ENCODE measurements at places on chromosomes 6 and 20.

DNA sequence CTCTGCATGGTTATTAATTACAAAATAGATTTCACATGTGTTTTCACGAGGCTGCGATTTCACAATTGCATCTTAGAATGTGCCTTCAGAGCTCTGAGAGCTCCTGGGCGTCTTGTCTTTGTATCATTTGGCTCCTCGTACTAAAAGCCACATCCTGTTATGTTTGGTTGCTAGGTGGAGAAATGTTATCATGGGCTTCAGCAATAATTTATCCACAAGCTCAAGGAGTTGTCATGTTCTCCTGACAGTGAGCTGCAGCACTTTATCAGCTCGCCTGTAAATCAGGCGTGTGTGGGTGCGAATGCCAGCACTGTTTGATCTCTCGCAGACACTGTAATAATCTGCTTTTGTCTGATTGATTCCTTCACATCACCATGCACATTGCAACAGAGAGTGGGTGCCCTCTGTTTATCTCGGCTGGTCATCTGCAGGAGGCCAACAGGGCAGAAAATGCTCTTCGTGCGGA lies 218.6 kb upstream of the ZFP64 start:
- no peak for DNase-seq

DNA sequence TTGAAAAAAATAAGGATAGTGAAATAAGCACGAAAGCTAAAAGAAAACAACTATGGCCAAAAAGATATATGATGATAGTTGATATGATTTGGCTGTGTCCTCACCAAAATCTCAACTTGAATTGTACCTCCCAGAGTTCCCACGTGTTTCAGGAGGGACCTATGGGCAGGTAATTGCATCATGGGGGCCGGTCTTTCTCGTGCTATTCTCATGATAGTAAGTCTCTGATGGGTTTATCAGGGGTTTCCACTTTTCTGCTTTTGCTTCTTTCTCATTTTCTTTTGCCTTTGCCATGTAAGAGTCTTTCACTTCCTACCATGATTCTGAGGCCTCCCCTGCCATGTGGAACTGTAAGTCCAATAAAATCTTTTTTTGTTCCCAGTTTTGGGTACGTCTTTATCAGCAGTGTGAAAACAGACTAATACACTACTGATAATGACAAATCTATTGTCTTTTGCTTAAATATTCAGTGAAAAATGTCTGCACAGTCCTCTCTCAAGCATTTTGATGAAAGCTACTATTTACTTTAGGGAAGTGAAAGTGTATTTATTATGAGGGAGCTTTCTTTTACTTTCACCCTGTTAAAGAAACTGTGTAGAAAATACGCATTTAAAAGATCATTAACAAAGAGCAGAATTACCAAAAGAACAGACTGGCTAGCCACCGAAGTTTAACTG lies 389.1 kb downstream of the HTR1B start:
- no peak for DNase-seq

DNA sequence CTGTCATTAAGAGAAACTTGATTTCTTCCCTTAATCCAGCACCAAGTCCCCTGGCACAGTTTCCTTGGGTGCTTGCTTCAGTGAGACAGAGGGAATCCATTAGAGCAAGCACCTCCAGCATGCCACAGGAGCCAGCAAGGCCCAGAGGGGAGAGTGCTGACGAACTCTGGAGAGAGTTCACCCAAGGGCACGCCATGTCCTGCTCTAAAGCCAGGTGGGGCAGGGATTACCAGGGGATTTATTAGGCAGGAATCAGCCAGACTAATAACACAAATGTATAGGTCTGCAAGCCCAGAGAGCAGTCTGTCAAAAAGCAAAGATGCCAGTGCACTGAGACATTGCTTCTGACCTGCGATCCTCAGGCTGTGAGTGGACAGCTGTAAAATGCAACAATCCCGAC lies 155.4 kb upstream of the SYNDIG1 start:
- no peak for DNase-seq

GRCh38 chr6:18343741-18344140 lies 43.4 kb upstream of the RNF144B start:
- DNase-seq: no peak

DNA sequence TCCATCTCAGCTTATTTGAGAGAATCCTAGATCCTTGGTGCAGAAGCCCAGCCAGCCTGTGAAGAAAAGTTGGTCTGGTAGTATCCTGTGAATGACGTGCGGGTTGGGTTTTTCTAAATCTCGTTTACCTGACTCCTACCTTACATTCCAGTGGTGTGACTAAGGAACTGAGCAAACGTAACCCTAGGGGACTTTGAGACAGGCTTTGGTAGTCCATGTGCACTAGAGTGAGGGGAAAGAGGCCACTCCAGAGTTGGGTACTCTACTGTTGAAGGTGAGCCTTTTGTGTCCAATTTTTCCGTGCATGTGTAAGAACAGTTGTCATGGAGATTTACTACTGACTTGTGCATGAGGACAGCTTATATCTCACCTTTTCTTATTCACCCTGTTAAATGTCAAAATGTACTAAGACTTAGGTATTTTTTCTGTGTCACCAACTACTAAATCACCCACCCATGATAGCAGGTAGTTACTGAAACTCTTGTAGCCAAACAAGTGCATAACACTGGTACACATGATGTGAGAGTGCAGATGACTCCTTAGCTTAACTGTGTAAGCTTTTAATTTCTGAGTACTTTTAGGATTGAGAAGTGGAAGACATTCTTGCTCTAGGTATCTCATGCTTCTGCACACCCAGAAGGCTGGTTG lies 26.3 kb upstream of the PLCG1 start:
- DNase-seq: no peak

DNA sequence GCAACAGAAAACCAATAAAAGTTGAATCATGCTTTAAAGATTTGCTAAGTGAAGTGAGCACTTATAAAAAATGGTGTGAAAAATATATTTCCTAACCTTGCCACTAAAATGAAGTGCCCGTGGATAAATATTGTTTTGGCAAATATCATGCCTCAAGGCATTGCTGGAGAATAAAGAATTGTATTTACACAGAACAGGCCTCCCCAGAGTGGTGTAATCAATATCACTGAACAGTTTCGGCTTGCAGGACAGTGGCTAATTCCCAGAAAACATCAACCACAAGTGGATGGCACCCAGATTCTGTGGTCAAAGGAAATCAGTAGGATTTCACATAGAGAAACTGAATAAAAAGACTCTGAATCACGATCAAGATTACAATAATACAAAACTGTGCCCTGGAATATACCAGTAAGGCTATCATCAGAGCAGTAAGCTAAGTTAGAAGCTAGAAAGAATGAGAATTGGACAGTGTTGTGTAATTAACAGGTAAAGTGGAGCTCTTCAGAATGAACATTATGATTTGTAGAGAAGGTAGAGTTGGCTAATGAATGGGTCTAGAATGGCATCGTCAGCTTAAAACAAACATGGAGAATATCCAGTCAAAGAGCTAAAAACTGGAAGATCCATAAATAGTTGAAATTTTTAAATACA lies 1026.9 kb upstream of the ADGRB3 start:
- no peak for DNase-seq

GRCh38 chr20:17809362-17810061 lies 109.7 kb downstream of the BANF2 start:
- DNase-seq: no peak

DNA sequence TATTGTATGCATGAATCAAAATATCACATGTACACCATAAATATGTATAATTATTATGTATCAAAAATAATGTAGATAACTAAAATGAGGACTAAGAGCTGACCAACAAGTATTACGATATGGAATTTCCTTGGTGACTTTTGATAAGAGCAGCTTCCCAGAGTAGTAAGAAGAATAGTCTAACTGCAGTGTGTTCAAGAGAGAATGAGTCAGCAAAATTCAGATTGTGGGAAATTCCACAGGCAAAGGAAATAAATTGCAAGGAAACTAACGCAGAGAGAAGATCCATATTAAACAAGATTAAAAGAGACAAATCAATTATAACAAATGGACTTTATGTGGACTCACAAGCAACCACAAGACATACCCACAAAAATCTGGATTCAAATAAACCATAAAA lies 26.4 kb downstream of the FRK start:
- no peak for DNase-seq

DNA sequence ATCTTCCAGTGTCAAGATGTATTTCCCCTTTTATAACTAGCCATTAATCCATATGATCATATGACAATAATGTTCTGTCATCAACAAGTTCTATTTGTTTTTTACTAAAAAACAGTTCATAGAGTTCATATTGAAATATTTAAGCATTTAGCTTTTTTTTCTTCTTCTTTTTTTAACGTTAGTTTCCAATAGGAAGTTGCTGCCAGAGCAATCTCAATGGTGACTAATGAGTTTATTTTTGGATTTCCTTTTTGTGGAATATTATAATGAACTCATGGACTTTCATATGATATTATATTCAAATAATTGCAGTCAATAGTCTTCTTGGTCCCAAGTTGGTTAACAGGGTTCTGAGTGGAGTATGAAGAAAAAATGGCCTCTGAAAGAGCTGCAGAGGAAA lies 343.3 kb downstream of the BCKDHB start:
- DNase-seq: no peak

GRCh38 chr6:132937466-132937906 lies 123.1 kb downstream of the RPS12 start:
- DNase-seq: no peak

DNA sequence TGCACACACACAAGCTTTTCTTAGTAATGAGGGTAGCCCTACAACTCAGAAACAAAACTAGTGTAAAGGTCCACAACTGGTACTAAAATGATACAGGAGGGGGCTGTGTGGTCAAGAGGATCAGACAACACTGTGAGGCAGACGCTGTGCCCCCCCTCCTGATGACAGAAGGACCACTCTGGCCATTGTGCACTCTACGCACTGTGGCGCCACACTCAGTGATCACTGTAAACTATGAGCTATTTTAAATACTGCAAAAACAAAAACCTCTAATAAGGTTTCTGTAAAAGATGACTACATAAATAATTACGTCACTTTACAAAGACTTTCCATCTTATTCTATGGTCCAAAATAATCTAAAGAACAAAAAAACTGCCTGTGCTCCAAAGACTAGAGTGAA lies 96.1 kb downstream of the SLC23A2 start:
- no peak for DNase-seq

DNA sequence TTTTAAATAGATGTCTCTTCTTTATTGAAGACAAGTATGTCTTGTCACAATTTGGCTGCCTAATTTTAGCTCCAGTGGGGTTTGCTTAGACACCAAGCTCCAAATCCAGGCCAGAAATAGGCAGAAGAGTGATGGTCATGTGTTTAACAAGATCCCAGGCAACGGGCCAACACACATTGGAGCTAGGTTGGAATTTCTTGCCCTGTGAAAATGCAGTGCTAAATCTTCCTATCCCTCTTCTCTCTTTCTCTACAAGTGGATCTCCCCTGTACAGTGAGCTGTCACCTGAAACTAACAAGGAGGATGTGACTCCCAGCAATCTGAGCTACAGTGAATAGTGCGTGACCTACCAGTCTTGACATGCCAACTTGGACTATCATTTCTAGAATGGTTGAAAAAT lies 65.3 kb upstream of the VGLL2 start:
- DNase-seq: no peak

DNA sequence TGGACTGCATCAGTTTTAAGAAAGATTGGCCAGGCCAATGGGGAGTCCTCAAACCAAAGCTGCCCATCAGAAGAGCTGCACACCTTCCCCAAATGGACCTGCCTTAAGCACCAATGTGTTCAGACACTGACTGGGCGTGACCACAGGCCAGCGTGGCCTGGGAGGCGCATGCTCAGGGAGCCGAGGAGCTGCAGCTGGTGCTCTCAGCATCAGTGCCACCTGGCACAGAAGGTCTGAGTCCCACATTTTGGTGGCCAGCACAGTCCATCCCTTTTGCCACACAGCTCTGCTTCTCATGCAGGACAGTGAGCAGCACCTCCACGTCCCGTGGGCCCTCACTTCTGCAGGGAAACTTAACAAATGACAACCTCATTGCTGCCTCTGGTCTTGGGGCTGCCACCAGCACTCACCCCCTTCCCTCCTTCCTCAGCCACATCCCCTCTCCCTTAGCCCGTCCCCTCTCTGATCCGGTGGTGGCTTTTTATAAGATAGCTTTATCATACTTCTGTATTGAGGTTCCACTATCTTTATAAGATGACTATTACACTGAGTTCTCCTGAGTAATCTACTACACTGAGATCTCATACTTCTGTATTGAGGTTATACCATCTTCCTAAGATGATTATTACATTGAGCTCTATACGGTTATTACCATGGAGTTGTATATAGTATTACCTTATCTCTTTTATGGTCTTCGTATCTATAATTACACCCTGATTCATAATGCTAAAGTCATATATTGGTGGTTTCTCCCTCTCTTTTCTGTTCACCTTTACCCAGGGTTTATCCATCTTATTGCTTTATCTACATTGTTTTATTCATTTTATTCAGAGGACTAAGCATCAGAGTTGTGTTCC lies 109.1 kb downstream of the TOX2 start:
- no peak for DNase-seq

DNA sequence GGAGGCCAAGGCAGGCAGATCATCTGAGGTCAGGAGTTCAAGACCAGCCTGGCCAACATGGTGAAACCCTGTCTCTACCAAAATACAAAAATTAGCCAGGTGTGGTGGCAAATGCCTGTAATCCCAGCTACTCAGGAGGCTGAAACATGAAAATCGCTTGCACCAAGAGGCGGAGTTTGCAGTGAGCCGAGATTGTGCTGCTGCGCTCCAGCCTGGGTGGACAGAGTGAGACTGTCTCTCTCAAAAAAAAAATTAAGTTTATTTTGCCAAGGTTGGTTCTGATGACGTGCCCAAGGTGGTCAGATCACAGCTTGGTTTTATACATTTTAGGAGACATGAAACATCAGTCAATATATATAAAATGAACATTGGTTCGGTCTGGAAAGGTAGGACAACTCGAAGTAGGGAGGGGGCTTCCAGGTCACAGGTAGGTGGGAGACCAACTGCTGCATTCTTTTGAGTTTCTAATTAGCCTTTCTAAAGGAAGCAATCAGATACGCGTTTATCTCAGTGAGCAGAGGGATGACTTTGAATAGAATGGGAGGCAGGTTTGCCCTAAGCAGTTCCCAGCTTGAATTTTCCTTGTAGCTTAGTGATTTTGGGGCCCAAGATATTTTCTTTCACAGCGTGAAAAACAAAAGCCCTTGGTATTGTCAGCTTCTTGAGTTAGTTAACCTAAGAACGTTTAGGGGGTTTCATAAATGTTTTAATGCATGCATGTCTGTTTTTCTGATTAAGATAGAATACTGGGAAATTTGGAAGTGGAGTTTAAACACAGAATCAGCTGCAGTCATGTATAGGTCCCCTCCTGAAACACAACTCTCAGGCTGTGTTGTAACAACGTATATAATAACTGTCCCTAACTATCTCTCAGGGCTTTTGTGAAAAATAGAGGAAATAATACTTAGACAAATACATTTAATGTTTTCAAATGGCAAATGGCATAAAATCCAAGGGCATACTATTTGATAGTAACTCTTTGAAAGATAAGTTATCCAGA lies 16.7 kb downstream of the ACOT13 start:
- no peak for DNase-seq

GRCh38 chr6:14656078-14656521 lies 538.5 kb downstream of the CD83 start:
- DNase-seq: no peak

GRCh38 chr20:25053255-25054031 lies 4.5 kb downstream of the ACSS1 start:
- DNase-seq: no peak

Measured in GM12864 (cell line).